ENCODE measurements at places on chromosomes 12 and 14. TPM values are rescaled to one million over a fixed set of nuclear protein-coding genes. Genes with fewer than 3 reads are reported as not detected.

DLK1 gene
- 2,540 TPM for polyA plus RNA-seq

- no peaks in the 10 kb centered on the region for H3K36me3 ChIP-seq
- H3K4me3 ChIP-seq: no peak overlapping the region
- H3K27ac ChIP-seq: no peak overlapping the region
These were observed 1.7 kb upstream of the GPR68 start for GRCh38 chr14:91246051-91246852.

SPRING1 gene
- 16.7 TPM for polyA plus RNA-seq

C12orf60 gene
- polyA plus RNA-seq: 1.2 TPM

DNA sequence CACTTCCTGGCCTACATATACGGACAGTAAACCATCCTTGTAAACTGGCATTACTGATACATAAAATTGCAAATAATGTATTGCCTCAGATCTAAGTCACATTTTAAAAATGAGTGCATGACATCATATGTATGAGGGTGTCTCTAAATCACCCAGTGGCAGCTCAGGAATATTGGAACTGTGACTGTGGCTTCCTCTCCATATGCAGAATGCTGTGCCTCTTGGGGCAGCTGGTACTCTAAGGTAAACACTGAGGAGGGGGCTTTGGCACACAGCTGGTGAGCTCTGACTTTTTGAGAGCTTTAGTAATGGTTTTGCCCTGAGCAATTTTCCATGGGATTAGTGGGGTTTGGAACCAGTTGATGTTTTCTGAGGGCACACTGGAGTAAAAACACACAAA is 263.7 kb downstream of the BMP4 start:
- no peak overlapping the region for H3K27ac ChIP-seq
- H3K36me3 ChIP-seq: no peaks in the 10 kb centered on the region
- H3K27me3 ChIP-seq: no peaks in the 10 kb centered on the region
- DNase-seq: peak; percentile 52
- no peaks in the 10 kb centered on the region for H3K4me1 ChIP-seq
- no peak overlapping the region for H3K4me3 ChIP-seq

ADCY6 gene
- polyA plus RNA-seq: 40.7 TPM

GRCh38 chr14:98138666-98139065 is 1133.3 kb downstream of the BCL11B start:
- H3K27ac ChIP-seq: no peak overlapping the region
- no peak overlapping the region for H3K4me3 ChIP-seq
- H3K36me3 ChIP-seq: no peaks in the 10 kb centered on the region
- peaks cover 6% of the 10 kb centered on the region for H3K27me3 ChIP-seq

RERGL gene
- polyA plus RNA-seq: 0.65 TPM

DNA sequence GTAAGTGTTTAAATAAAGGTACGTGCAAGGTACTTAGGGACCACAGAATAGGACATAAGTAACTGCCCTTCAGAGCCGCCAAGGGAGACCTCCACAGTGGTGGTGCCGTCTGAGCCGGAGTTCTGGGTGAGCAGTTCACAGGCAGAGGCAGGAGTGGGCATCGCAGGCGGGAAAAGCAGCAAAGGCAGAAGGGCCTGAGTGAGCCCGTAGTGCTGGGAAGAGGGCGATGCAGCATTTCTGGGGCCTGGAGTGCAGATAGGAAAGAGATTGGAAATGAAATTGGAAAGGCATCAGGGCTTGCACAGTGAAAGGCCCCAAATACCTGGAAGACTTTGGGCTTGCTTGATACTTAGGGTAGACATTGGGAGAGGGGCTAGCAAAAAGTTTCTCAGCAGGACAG is 32.9 kb downstream of the EVL start:
- peaks cover 20% of the 10 kb centered on the region for H3K36me3 ChIP-seq
- DNase-seq: no peak
- H3K4me3 ChIP-seq: no peak overlapping the region

KCNC2 gene
- polyA plus RNA-seq: 0.29 TPM

TIGAR gene
- polyA plus RNA-seq: 10.4 TPM

KRT73 gene
- not detected for polyA plus RNA-seq

- DNase-seq: peak; percentile 90
- no peaks in the 10 kb centered on the region for H3K36me3 ChIP-seq
- no peaks in the 10 kb centered on the region for H3K27me3 ChIP-seq
- H3K4me3 ChIP-seq: no peak overlapping the region
These were observed 40.6 kb upstream of the AEBP2 start for GRCh38 chr12:19398376-19399363.

BDKRB1 gene
- 0.99 TPM for polyA plus RNA-seq

DNA sequence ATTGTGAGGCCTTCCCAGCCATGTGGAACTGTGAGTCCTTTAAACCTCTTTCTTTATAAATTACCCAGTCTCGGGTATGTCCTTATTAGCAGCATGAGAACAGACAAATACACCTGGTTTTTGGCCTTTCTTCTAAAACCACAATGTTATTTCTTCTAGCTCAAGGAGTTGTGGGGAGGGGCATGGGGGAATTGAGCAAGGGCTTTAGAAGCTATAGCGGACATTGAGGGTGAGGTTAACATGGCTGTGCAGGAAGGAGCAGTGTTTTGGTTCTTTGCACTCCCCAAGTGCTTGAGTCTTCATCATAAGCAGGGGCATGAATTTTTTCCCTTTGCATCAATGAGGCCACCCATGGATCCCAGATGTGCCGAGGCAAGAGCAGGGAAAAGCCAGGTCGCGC is 86.8 kb downstream of the SPRING1 start:
- no peak overlapping the region for H3K27ac ChIP-seq
- peaks cover 7% of the 10 kb centered on the region for H3K27me3 ChIP-seq
- DNase-seq: no peak
- no peak overlapping the region for H3K4me3 ChIP-seq
- peaks cover 5% of the 10 kb centered on the region for H3K4me1 ChIP-seq

DNA sequence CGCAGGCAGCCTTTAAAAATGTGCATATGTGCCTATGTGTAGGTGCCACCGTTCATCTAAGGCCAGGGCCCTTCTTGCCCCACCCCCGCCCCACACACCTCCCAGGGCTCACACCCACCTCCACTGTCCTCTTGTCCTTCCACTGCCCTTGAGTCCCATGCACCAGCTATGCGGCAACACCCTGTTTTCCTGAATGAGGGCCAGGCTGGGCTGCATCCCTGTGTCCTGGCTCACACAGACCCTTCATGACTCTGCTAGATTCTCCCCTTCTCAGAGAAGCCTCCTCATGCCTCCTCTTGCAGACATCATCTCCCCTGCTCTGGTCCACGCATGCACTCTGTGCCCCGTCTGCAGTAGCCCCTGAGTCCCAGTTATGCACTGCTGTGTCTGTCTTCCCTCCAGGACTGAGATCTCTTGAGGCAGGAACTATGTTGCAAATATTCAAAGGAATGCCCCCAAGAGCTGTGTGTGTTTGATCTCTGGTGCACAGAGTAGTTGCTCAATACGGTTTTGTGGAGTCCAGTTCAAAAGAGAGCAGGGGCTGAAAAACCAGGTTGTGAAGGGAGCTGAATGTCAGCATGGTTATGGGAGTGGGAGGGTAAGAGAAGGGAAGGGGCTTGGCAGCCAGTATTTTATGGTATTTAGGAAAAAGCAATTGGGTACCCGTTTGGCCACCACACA is 47.3 kb upstream of the ESRRB start:
- H3K27ac ChIP-seq: no peak overlapping the region
- DNase-seq: no peak
- H3K4me1 ChIP-seq: peaks cover 6% of the 10 kb centered on the region
- H3K4me3 ChIP-seq: no peak overlapping the region
- H3K36me3 ChIP-seq: no peaks in the 10 kb centered on the region

DNA sequence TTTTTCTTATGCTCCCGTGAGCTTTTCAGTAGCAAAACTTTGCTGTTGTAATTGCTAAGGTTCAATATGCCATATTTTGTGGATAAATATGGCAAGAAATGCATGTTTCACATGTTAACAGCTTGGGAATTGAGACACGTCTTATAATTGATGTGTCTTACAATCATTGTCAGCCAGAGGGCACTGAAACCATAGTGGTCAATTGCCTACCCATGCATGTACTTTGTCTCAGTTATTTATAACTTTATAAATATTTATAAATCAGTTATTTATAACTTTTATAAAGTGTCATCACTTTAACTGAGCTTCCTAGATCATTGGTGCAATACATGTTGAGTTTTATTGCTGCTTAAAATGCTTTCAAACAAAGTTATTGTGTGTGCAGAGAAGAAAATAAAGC is 82.0 kb downstream of the CATSPERB start:
- H3K27ac ChIP-seq: no peak overlapping the region
- no peak overlapping the region for H3K4me3 ChIP-seq
- no peaks in the 10 kb centered on the region for H3K4me1 ChIP-seq
- no peaks in the 10 kb centered on the region for H3K36me3 ChIP-seq
- H3K27me3 ChIP-seq: no peaks in the 10 kb centered on the region

MAP1LC3B2 gene
- polyA plus RNA-seq: 9.2 TPM

HCAR1 gene
- polyA plus RNA-seq: 0.24 TPM

DNA sequence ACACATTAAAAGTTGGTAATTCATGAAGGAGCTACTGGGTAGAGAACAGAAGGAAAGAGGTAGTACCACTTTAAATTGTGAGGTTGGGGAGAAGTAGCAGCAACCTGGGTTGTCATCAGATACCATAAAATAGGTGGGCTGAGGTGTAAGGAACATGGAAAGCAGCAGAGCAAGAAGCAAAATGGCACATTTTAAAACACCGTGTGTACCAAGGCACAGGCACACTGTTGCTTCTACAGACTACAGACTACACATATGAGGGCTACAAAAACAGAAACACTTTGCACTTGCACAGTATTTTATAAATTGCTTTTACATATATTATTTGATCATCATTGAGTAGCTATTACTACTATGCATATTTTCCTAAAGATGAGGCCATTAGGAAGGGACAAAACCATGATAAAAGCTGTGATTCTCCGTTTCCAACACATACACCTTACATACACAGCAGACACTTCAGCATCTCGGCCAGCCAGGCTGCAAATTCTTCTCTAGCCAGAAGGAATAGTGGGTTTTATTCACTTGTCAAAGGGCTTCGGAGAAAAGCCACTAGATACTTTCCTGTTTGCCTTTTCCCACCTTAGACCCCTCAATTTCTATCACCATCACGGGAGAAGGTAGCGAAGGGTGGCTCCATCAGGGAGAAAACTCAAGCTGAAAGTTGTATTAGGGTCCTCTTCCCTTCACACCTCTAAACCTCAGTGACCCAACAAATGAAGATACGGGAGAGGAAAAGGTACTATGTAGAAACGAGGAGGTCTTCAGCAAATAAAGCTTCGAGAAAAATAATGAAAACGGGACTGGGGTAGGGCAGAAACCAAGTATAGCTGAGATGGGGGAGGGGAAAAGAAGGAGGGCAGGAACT is 1.6 kb downstream of the PYM1 start:
- no peaks in the 10 kb centered on the region for H3K27me3 ChIP-seq
- H3K4me1 ChIP-seq: peaks cover 26% of the 10 kb centered on the region
- peak overlapping the region; percentile 98 for H3K27ac ChIP-seq
- peak overlapping the region; percentile 89 for H3K4me3 ChIP-seq
- peaks cover 7% of the 10 kb centered on the region for H3K36me3 ChIP-seq

CIROP gene
- not detected for polyA plus RNA-seq

DNA sequence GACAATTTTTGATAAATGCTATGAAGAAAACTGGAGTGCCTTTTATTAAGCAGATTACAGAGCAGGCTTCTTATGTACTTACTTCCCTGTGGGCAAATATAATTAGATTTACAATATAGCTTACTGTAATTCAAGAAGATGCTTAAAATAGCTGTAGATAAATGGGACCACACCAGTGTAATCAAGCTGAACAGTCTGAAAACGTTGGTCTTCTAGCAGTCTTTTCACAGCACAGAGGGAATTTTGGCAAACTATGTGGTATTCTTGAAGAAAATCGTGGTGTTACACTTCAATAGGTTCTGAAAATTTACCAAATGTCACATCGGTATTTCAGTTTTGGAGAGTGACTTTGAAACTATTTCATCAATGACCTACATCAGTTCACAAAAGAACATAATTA is 47.7 kb downstream of the SLC16A7 start:
- no peak for DNase-seq
- H3K4me1 ChIP-seq: no peaks in the 10 kb centered on the region
- no peaks in the 10 kb centered on the region for H3K27me3 ChIP-seq
- no peak overlapping the region for H3K4me3 ChIP-seq

GRCh38 chr14:72318648-72319047 is 386.4 kb downstream of the RGS6 start:
- no peak overlapping the region for H3K4me3 ChIP-seq
- no peaks in the 10 kb centered on the region for H3K4me1 ChIP-seq
- no peak for DNase-seq
- H3K27ac ChIP-seq: no peak overlapping the region

DNA sequence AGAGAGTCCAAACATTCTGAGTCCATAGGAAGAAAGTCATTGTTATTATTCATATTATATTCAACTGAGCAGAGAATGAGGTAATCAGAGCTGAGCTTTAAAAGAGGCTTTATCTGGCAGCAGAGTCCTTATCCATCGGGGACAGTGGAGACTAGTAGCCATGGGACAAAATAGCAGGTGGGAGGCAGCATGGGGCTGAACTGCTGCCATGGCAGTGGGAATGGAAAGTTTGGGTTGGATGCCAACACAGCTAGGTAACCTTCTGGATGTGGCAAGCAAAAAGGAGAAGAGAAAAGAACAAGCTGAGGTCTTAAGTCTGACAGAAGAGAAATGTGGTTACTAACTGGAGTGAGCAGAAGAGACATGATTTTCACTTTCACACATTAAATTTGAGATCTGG is 71.0 kb upstream of the CDKN3 start:
- peaks cover 14% of the 10 kb centered on the region for H3K4me1 ChIP-seq
- H3K27ac ChIP-seq: no peak overlapping the region
- no peaks in the 10 kb centered on the region for H3K36me3 ChIP-seq
- no peak overlapping the region for H3K4me3 ChIP-seq
- DNase-seq: no peak

GRCh38 chr12:112950701-112951100 is 12.4 kb downstream of the OAS3 start:
- no peaks in the 10 kb centered on the region for H3K4me1 ChIP-seq
- H3K27ac ChIP-seq: no peak overlapping the region
- H3K27me3 ChIP-seq: no peaks in the 10 kb centered on the region
- H3K36me3 ChIP-seq: peaks cover 48% of the 10 kb centered on the region

DNA sequence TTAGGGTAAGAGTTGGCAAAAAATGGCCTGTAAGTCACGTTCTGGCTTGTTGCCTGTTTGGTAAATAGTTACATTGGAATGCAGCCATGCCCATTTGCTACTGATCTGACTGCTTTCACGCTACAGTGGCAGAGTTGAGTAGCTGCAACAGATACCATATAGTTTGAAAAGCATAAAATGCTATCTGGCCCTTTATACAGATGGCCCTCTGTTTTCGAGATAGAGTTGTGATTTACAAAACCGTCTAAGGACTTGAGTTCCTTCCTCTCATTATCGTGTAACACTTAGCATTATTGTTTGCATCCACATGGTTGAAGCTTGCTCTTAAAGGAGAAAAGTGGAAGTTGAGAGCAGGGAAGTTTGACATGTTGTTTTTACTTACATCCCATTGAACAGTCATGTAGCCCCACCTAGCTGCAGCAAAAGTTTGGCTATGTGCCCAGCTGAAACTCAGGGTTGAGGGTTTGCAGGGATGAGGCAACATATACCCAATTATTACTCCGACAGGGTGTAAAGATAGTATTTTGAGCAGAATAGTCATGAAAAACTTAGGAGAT is 11.3 kb upstream of the SCFD1 start:
- peaks cover 7% of the 10 kb centered on the region for H3K36me3 ChIP-seq
- H3K27me3 ChIP-seq: no peaks in the 10 kb centered on the region
- peaks cover 3% of the 10 kb centered on the region for H3K4me1 ChIP-seq
- DNase-seq: peak; percentile 79
- H3K4me3 ChIP-seq: no peak overlapping the region
- no peak overlapping the region for H3K27ac ChIP-seq
